Hair follicle dermal papilla cell (primary cell): ENCODE measurements at places on chromosomes 7 and 10. TPM values are rescaled to one million over a fixed set of nuclear protein-coding genes. Genes with fewer than 3 reads are reported as not detected.

GALNT17 gene
- total RNA-seq = 0.49 and 0.97 TPM in 2 replicates

SLC13A1 gene
- not detected in 2 replicates for total RNA-seq

ZFAND4 gene
- 12.8 and 15.3 TPM in 2 replicates for total RNA-seq

ECD gene
- total RNA-seq = 30.6 and 32.1 TPM in 2 replicates

CCDC172 gene
- total RNA-seq = not detected in 2 replicates

ARMC10 gene
- total RNA-seq = 25.9 and 27.7 TPM in 2 replicates

DNAJC12 gene
- total RNA-seq = 0.32 and 1.1 TPM in 2 replicates

MYO3A gene
- total RNA-seq = not detected in 2 replicates

AS3MT gene
- total RNA-seq = 9.9 and 14.6 TPM in 2 replicates

ARHGAP21 gene
- 240 and 270 TPM in 2 replicates for total RNA-seq

DNAH11 gene
- total RNA-seq = 0.32 TPM in 1 of 2 replicates, not detected in the other

PALD1 gene
- total RNA-seq = 0.12 and 0.16 TPM in 2 replicates

THSD7A gene
- 0.49 and 1.9 TPM in 2 replicates for total RNA-seq

HOXA13 gene
- not detected in 2 replicates for total RNA-seq

LIPA gene
- 94.3 and 121 TPM in 2 replicates for total RNA-seq

GIMAP4 gene
- not detected in 2 replicates for total RNA-seq

CCAR1 gene
- total RNA-seq = 34.2 and 40.1 TPM in 2 replicates

MYL10 gene
- total RNA-seq = not detected in 2 replicates

PAPSS2 gene
- total RNA-seq = 32.6 and 39.3 TPM in 2 replicates

H2BK1 gene
- total RNA-seq = not detected in 2 replicates

SLC26A5 gene
- not detected in 2 replicates for total RNA-seq

CALML3 gene
- total RNA-seq = 0.12 TPM in 1 of 2 replicates, not detected in the other

AKR1B1 gene
- total RNA-seq = 147 and 229 TPM in 2 replicates

ZNF727 gene
- total RNA-seq = 0.24 and 0.32 TPM in 2 replicates

ABCB8 gene
- 33.9 and 37.3 TPM in 2 replicates for total RNA-seq

IPMK gene
- 11.7 and 11.8 TPM in 2 replicates for total RNA-seq

ADAMTS14 gene
- total RNA-seq = 12.4 and 15.6 TPM in 2 replicates

STOX1 gene
- under 0.01 and 0.12 TPM in 2 replicates for total RNA-seq

TEX47 gene
- total RNA-seq = not detected in 2 replicates

GLUD1 gene
- 236 and 243 TPM in 2 replicates for total RNA-seq

CPED1 gene
- total RNA-seq = 105 and 124 TPM in 2 replicates

TMEM140 gene
- 3.1 and 4.7 TPM in 2 replicates for total RNA-seq

HHEX gene
- total RNA-seq = 0.73 and 1.3 TPM in 2 replicates

PRSS2 gene
- total RNA-seq = not detected in 2 replicates

SHTN1 gene
- total RNA-seq = 3.3 and 4.4 TPM in 2 replicates

BAG3 gene
- 20.8 and 30.0 TPM in 2 replicates for total RNA-seq

CALD1 gene
- total RNA-seq = 799 and 992 TPM in 2 replicates

HOXA9 gene
- 0.36 TPM in 1 of 2 replicates, not detected in the other for total RNA-seq

TRPV6 gene
- not detected in 2 replicates for total RNA-seq

SPOCK2 gene
- total RNA-seq = 0.16 and 0.24 TPM in 2 replicates
